Mucosa of gallbladder (tissue), 1 donor: ENCODE measurements at places on chromosomes 11 and 22.
A peak's percentile ranks its signal among the peaks of the same experiment; 100 is the strongest.

DNA sequence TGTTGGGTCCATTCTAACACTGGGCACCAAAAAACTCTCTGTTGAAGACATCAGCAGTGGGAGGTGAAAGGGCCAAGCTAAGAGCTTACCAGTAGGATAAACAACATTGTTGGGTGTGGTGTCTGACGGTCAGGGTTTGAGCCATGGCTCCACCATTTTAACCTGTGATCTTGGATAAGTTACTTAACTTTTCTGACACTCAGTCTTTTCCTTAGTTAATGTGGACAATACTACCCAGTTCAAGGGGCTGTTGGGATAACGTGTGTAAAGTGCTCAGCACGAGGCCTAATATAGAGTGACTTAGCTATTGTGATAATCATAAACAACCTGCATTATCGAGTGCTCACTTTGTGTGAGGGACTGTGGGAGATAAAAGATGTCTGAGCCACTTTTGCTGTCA is 6.1 kb downstream of the UCP3 start:
- DNase-seq = no peak

DNA sequence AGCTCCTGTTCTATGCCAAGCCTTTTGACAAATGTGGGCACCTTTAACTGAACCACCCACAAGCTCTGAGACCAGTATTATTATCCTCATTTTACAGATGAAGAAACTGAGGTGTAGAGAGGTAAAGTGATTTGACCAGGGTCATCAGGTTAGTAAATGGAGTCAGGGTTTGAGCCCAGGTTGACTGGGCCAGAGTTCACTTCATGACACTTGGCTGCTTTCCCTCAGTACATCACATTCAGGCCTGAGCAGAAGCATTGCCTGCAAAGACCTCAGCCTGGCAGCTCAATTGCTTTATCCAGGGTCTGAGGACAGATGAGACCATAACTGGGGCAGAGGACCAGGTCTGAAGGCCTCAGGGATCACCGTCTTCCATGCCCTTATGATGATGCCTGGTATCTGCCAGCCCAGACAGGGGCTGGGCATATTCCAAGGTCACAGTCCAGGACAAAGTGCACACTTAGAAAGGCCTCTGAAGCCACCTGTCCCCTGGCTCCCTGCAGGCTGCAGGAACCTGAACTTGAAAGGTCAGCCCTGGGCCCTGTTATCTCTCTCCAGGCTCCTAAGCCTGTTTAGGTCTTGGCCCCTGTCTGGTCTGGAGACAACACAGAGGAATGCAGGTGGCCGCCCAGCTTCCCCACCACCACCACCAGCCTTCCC is 32.0 kb downstream of the POU2AF3 start:
- no peak for DNase-seq

DNA sequence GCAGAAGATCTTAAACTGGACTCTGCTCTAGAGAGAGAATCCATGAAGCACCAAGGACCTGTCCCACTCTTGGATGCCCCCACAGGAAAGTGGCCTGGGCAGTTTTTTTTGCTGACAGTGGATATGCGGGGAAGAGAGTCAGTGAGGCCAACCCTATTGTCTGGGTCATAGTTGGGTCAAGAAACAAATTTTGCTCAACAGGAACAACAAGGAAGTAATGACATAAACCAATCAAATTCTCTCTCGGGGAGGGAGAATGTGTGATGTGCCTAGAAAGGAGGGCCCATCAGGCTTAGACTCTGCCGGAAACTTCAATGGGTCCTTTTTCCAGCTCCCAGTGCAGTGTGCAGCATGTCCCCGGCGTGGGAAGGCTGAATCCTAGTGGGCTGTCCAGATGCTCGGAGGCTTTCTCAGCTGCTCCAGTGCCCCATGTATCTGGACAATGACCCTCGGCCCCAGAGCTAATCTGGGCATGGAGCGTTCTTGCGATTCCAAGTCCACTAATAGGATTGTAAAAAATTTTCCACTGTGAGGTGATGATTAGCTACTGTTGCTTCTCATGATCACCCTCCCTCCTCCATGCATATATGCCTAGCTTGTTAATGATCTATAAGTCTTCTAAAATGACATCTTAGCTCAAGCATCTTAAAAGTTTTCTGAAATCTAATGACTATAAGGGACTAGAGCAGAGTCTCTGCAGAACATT is 101.0 kb downstream of the SNX19 start:
- DNase-seq = no peak

GRCh38 chr11:11444027-11444803 is 91.2 kb upstream of the CSNK2A3 start:
- no peak for DNase-seq

- no peak for DNase-seq
Observed at GRCh38 chr11:114063149-114063828, 3.8 kb downstream of the ZBTB16 start.

- no peak for DNase-seq
Observed at GRCh38 chr22:43042101-43042780, 27.3 kb upstream of the PACSIN2 start.

GRCh38 chr11:24589064-24589463 is 92.2 kb downstream of the LUZP2 start:
- DNase-seq = no peak

- no peak for DNase-seq
Observed at GRCh38 chr11:10328314-10329098, 23.6 kb downstream of the ADM start.

DNA sequence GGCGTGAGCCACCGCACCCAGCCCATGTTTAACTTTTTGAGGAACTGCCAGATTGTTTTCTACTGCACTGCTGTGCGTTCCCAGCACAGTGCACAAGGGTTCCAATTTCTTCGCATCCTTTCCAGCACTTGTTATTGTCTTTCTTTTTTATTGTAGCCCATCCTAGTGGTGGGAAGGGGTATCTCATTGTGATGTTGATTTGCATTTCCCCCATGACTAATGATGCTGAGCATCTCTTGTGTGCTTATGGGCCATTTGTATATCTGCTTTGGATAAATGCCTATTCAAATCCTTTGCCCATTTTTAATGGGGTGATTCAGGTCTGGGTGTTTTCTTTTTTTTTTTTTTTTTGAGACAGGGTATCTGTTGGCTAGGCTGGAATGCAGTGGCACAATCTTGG is 36.6 kb upstream of the SYT7 start:
- DNase-seq = no peak

- no peak for DNase-seq
Observed at GRCh38 chr22:22098457-22099193, 116.0 kb upstream of the TOP3B start.

GRCh38 chr22:24474221-24474620 is 20.9 kb upstream of the UPB1 start:
- DNase-seq = no peak

DNA sequence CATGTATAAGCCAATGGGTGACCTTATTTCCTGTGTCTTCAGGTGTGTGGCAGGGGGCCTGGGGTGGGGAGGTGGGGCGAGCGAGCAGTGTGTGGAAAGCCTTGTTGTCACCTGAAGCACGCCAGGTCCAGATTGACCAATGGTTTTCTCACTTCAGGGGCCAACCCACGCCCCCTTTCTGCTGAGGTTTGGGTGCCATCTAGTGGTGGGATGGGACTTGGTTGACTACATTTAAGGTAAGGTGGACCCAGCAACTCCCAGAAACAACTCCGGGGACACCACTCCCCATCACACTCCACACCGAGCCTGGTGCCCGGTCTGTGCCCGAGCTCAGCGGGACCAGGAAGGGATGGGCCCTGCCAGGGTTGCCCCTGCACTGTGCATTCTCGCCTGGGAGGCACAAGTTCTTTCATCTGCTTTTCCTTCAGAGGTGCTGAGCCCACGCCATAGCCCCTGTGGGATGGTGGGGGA is 40.0 kb downstream of the TPCN2 start:
- peak; percentile 73 for DNase-seq

GRCh38 chr11:57536947-57537619 is at the start of gene SMTNL1:
Gene SMTNL1, plus strand, starts transcription at chr11:57537595. Its CDS starts 5,048 bp downstream, at chr11:57542643.
- DNase-seq = no peak

DNA sequence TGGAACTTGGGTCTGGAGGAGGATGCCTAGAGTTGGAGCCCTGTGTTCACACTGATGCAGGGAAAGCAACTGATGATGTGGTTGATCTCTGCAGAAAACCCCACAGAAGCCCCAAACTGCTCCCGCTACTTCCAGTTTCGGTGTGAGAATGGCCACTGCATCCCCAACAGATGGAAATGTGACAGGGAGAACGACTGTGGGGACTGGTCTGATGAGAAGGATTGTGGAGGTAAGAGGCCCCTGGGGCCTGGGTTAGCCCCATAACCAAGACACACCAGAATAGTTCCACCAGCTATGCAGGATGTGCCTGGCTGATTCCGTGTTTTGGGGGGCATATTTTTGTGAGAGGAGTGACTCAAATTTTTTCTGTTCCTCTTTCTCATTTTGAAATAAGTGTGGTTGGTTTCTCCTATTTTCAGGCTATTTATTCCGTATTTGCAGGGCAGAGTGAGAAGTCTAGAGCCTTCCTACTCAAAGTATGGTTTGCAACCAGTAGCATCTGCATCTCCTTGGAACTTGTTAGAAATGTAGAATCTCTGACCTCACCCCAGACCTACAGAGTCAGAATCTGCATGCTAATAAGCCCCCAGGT is 137.3 kb upstream of the SORL1-AS1 start:
- DNase-seq = no peak

DNA sequence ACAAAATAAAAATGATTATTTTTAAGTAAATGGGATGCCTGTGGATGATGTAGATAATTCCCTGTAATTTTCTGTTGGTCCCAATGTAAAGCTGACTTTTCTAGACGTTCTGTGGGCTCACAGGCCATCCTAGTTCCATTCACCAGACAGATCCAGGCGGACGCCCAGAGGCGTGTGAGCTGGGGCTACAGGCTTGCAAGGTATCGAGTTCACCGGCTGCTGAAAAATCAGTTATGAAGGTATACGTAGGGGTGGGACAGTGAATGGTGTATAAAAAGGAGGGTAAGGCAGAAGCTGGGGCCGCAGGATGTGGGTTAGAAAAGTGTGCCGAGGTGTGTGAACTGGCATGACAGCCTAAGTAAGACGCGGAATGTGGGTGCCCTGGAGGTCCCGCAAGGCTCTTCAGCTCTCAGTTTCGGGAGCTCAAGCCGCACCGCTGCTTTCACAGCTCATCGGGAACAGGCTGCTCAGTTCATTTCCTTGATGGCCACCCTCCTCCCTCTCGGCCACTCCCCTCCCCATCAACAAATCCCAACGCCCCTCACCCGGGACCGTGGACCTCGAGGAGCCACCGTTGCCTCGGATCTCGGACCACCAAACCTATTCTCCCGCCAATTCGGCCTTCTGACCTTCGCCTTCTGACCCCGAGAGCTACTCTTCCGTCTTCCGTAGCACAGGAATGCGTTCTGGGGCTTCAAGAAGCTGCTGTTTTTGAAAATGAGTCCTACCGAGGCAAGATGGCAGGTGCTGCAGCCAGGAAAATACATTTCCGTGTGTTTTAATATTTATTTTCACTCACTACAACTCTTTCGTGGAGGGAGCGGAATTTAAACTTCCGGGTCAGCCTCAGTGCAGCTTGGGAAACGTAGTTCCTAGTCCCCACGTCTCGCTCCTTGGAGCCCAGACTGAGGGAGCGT is at the start of gene XNDC1N:
Gene XNDC1N (minus strand): TSS at position 775 of the 917 bp plus-strand sequence. CDS start 5,241 bp downstream, outside the sequence.
- peak; percentile 83 for DNase-seq

- no peak for DNase-seq
Observed at GRCh38 chr11:45102361-45102809, 44.1 kb upstream of the PRDM11 start.

DNA sequence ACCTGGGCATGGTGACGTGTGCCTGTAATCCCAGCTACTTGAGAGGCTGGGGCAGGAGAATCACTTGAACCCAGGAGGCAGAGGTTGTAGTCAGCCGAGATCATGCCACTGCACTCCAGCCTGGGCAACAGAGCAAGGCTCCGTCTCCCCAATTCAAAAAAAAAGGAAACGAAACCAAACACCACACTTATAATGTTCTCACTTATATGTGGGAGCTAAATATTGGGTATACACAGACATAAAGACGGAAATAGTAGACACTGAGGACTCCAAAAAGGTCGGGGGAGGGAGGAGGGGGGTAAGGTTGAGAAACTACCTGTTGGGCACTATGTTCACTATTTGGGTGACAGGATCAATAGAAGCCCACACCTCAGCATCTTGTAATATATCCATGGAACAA is 94.3 kb downstream of the GAB2 start:
- DNase-seq = no peak

DNA sequence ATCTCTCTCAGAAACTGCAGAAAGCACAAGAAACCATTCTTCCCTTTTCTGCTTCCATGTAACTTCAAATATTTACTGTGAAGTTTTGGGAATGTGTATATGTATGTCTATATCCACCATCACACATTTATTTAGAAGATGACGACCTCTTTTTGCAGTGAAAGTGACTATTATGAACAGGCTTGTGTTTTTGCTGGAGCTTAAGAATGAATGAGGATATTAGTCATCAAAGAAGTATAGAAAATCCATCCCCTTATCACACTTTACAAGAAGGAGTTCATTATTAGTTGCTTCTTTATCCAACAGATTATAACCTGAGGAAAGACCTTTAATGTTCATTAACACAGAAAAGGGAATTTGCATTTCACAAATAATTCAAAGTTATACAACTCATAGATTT is 21.1 kb upstream of the SLC5A12 start:
- DNase-seq = no peak

DNA sequence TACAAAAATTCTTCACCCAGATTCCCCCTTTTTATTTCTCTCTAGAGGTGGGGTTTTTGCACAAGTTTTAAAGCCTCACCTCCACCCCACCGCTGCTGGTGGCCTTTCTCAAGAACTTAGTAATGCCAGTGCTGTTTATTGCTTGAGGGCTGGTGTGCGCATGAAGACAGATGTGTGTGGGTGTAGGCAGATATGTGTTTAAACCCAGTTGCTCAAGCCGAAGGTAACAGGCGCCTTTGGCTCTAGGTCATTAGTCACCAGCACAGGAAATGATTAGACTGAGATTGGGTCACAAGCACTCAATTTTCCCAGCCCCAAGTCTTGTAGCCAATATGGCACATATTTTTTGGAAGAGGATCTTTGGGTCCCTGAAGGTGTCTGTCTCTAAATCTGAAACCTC is 2.7 kb upstream of the CLMP start:
- DNase-seq = no peak

DNA sequence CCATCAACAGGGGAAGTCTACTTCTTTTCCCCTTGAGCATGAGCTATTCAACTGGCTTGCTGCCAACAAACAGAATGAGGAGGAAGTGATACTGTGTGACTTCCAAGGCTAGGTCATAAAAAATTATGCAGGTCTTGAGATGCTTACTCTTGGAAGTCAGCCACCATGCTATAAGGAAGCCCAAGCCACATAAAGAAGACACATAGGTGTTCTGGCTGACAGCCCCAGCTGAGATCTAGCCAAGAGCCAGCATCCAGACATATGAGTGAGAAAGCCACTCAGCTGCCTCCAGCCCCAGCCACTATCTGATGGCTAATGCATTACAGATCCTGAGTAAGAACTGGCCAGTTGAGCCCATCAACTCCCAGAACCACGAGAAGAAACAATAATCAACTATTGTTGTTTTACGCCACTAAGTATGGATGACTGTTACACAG is 31.0 kb upstream of the PPP2R1B start:
- DNase-seq = no peak
